ENCODE measurements at places on chromosomes 1 and 21.

DNA sequence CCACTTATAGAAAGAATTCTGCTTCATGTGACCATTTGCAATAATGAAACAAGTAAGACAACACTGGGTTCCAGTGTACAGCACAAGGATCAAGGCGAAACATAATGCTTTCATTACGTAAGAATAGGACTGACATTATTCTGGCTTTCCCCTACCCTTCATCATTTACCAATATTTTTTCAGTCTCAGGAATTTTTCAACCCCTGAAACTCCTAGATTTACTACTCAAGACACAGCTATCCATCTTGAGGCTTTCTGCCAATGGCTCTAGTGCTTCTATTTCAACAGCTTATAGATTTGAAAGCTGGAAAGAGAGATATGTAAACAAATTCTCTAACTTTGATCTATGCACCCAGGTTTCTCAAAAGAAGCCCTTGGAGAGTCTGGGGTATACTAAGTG, 48.4 kb downstream of the WLS start:
- DNase-seq = no peak
- H3K27ac ChIP-seq = no peak overlapping the region
- H3K27me3 ChIP-seq = no peaks in the 10 kb centered on the region

DNA sequence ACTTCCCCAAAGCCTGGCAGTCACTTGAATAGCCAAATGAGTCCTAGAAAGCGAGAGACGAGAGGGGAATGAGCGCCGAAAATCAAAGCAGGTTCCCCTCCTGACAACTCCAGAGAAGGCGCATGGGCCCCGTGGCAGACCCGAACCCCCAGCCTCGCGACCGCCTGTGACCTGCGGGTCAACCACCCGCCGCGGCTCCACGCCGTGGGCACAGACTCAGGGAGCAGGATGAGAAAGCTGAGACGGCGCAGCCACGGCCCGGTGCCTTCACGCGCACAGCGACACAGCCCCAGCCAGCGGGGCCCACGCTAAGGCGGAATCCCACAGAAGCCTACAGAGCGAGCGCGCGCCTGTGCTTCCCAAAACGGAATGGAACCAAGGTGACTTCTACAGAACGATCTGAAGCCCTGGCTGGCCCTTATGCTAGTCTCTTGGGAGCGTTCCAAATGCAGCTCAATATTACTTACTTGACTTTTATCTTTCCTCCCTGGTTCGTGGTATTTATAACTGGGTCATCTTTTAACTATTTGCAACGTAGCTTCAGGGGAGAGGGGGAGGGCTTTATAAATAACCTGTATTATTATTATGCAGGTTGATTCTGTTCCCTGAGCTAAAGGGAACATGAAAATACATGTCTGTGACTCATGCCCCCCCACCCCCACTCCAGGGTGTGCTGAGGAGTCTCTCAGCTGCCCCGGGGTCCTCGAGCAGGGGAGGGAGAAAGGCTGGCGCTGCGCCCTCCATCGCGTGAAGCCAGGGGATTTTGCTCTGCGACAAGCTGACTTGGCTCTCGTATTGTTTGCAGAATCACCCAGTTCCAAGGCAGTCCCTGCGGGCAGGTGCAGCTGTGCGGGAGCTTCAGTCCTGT, 1.7 kb downstream of the TSPEAR start:
- peaks cover 13% of the 10 kb centered on the region for H3K27me3 ChIP-seq
- H3K4me3 ChIP-seq = no peak overlapping the region
- peaks cover 4% of the 10 kb centered on the region for H3K4me1 ChIP-seq
- H3K27ac ChIP-seq = no peak overlapping the region
- peak; percentile 34 for DNase-seq

GRCh38 chr1:63821091-63822005, 47.5 kb downstream of the ROR1 start:
- H3K27me3 ChIP-seq = no peaks in the 10 kb centered on the region
- no peaks in the 10 kb centered on the region for H3K36me3 ChIP-seq
- H3K27ac ChIP-seq = no peak overlapping the region
- DNase-seq = peak; percentile 18
- H3K4me3 ChIP-seq = no peak overlapping the region

DNA sequence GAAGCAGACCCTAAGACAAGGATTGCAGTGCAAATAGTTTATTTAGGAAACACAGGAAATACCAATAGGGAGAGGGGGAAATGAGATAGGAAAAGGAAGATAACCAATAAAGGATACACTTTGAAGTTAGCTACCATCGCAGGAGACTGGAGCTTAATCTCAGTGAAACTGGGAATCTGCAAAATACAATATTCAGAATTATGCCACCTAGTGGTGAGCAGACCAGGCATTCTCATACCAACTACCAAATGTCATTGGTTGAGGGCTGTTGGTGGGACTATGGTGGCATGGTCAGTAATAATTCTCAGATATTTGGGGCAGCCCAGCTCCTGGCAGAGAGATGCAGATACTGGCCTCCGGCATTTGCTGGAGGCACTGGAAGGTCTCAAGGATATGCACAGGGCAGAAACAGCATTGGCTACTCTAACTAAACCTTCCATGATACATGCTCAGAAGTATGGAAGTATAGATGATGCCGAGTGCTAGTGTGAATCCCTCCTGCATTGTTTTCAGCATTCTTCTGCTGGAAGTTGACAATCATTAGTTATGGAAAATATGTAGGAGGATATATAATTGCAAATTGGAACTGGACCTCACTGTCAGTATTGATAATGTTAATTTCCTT, 11.8 kb upstream of the ZFP69B start:
- H3K36me3 ChIP-seq = no peaks in the 10 kb centered on the region
- no peak overlapping the region for H3K27ac ChIP-seq
- no peaks in the 10 kb centered on the region for H3K27me3 ChIP-seq

- no peaks in the 10 kb centered on the region for H3K36me3 ChIP-seq
- no peak overlapping the region for H3K4me3 ChIP-seq
- H3K27me3 ChIP-seq = peaks cover 14% of the 10 kb centered on the region
- no peaks in the 10 kb centered on the region for H3K4me1 ChIP-seq
Observed at GRCh38 chr1:170395149-170395548, 136.8 kb upstream of the GORAB start.

DNA sequence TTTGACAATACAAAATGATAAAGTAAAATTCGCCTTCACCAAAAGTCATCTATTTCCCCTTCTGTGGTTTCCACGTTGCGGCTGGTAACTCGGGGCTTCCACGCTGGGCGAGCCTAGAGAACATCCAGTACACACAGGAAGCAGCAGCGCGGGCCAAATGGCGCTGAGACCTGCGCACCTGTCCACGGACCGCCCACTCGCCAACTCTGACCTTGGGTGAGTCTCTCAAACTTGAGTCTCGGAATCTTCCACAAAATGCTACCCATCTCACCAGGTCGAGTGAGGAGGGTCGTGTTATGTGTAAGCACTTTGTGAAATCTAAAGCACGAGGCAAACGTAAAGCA, 820 bp upstream of the TTF2 start:
- H3K36me3 ChIP-seq = peaks cover 13% of the 10 kb centered on the region
- H3K4me1 ChIP-seq = peaks cover 23% of the 10 kb centered on the region
- DNase-seq = no peak
- H3K27ac ChIP-seq = peak overlapping the region; percentile 92
- peak overlapping the region; percentile 84 for H3K4me3 ChIP-seq

GRCh38 chr1:170544624-170545023, 12.7 kb downstream of the GORAB start:
- peaks cover 4% of the 10 kb centered on the region for H3K4me1 ChIP-seq
- H3K36me3 ChIP-seq = peaks cover 48% of the 10 kb centered on the region
- no peaks in the 10 kb centered on the region for H3K27me3 ChIP-seq
- H3K27ac ChIP-seq = no peak overlapping the region

- no peaks in the 10 kb centered on the region for H3K36me3 ChIP-seq
- H3K4me1 ChIP-seq = peaks cover 9% of the 10 kb centered on the region
- no peak overlapping the region for H3K4me3 ChIP-seq
- no peak for DNase-seq
- H3K27ac ChIP-seq = no peak overlapping the region
- H3K27me3 ChIP-seq = no peaks in the 10 kb centered on the region
Observed at GRCh38 chr1:234927971-234928640, 200.5 kb downstream of the TOMM20 start.

- no peaks in the 10 kb centered on the region for H3K36me3 ChIP-seq
- H3K4me3 ChIP-seq = no peak overlapping the region
- peaks cover 23% of the 10 kb centered on the region for H3K4me1 ChIP-seq
- H3K27me3 ChIP-seq = no peaks in the 10 kb centered on the region
- no peak for DNase-seq
Observed at GRCh38 chr1:202158810-202159533, 1.4 kb downstream of the PTPN7 start.

DNA sequence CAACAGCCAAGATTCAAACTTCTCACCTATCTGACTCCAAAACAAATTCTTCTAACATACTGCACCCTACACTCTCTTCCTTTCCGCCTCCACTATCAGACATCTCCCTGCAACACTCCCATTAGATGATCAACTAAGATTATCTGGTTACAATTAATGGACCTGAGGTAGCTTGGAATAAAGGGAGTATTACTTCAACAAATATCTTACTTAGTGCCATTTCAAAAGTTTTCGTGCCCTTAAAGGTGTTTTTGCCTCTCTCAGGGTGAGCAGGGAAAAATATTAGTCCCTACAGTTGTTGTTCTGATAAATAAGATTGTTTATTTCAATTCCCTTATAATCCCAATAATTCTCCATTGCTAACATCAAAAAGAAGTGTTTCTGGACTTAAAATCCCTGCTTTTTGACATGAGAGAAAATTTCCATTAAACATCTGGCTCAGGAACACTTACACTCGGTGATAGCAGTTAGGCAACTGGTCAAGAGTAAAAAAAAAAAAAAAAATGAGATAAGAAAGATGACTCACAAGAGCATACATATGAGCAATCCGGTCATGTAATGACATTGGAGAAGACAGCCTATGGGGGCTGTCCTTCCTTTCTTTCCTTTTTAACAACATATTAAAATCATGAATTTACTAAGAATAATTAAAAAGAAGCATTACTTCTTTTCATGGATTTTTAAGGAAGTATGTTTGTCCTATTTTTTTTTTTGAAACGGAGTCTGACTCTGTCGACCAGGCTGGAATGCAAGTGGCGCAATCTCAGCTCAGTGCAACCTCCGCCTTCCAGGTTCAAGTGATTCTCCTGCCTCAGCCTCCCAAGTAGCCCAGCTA, 7.6 kb downstream of the RSBN1 start:
- peaks cover 10% of the 10 kb centered on the region for H3K4me1 ChIP-seq
- no peak overlapping the region for H3K4me3 ChIP-seq
- H3K27me3 ChIP-seq = no peaks in the 10 kb centered on the region
- H3K36me3 ChIP-seq = no peaks in the 10 kb centered on the region
